Fibroblast of skin of right quadriceps (primary cell): ENCODE measurements at places on chromosomes 4 and X.
A peak's percentile ranks its signal among the peaks of the same experiment; 100 is the strongest.

DNA sequence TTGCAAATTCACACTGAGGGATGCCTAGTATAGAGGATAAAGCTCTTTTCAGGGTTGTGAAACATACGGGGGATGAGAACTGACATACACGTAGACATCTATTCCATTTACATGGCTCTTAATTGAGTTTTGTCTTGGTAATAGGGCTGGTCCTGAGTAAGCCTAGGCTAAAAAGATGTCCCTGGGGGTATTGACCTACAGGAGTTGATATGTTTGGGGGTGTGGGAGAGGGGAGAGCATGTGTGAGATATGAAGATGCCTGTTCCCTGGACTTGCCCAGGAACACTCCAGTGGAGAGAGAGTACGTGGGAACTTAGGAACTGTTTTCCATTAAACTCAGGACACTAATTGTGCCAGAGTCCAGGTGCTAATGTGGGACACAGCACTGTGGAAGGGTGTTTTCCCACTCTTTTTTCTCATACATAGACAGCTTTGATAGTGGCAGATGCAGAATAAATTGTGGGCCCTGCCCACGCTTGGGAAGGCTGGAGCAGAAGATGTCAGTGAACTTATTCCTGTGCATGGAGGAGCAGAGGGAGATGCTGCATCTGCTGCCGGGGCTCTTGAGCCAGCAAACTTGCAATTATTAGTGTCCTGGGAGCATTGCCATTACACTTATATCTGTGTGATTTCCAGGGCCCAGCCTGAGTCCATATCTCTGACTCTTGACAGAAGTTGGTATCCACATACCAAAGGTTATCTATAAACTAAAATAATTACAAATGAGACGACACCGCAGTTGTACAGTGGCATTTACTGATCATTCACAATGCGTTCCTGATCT, 20.7 kb downstream of the SYNPO2 start:
- no peak for DNase-seq

DNA sequence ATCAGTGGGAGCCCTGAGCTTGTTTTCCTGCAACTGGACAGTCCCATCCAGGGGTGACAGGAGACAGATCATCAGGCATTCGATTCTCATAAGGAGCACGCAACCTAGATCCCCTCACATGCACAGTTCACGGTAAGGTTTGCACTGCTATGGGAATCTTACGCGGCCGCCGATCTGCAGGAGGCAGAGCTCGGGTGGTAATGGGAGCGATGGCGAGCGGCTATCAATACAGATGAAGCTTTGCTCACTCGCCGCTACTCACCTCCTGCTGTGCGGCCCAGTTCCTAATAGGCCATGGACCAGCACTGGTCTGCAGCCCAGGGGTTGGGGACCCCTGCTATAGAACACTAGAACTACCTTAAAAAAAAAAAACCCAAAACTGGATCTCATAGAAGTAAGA, 45.4 kb downstream of the ARSD start:
- DNase-seq, result no peak

GRCh38 chrX:9943420-9943819, 23.7 kb upstream of the CLDN34 start:
- no peak for DNase-seq

DNA sequence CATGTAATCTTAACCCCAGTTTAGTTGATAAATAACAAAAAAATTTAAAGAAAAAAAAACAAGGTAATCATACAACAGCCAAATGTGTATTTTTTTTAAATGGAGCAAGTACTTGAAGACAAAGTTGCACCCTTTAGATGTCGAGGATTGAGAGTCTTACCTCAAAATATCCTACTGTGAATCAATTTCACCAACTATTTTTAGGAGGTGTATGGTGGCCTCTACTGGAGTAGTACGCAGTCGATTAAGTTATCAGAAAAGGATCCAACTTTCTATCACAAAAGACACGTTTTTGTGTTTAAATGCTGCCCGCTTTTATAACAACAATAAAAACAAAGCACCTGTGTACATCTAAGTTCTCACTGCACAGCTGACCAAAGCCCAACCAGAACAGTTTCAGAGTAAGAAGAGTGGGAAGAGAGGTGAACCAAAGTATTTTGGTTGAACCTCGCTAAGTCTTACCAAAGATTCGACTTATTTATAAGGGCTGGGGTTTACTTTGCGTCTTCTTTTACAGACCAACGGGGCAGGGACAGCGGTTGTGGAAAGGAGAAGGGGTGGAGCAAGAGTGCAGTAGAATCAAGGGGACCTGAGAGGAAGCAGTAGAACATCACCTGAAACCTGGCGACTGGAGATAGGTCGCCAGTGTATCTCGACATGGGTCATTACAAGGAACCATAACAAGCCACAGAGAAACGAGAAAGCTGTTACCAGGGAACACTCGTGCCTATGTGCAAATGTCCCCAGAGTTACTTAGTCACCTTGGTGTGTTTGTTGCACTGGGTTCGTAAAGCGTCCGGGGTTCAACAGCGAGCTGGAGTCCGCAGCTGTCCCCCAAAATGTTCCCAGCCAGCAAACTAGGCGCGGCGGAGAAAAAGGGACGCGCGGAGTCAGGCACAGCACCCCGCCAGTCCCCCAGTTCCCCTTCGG, 1.1 kb downstream of the RPS6KA6 start:
- DNase-seq, result no peak

GRCh38 chr4:94533405-94534223, 81.9 kb downstream of the PDLIM5 start:
- DNase-seq, result no peak

DNA sequence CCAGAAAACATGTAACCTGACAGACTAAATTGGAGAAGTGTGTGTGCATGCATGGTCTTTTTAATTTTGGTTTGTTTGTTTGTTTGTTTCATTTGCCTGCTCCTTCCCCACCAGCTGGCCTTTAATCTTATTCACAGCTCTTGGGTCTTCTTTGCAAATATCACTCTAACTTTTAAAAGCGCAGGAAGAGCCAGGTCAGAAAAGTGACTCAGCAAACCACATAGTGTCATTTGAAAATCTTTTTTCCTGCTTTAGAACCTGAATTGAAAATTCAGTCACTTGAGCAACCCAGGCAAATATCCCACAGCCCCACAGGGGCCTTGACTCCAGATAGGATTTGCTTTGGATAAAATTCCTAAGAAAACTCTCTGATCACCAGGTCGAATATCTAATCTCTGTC, 4.6 kb downstream of the TMEM255A start:
- DNase-seq, result no peak

GRCh38 chrX:42619068-42619467, 158.9 kb downstream of the PPP1R2C start:
- DNase-seq, result no peak

- DNase-seq, result no peak
Measured at GRCh38 chr4:98179951-98180350, 36.7 kb upstream of the STPG2 start.

DNA sequence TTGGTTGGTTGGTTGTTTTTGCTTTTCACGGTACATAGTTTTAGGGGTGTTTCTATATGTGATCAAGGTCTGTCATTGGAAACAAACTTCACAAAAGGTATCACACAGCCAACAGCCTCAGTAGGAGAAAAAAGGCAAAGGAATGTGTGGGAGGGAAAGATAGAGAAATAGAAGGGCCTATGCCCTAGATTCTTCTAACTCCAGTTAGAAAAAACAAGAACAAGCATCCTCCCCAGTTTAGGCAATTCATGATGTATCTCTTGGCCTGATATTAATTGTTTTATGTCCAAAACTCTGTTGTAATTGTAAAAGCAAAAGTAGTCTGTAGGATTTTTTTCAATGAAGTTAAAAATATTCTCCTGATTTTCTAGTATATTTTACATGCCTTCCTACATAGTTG, 192.4 kb upstream of the EDNRA start:
- DNase-seq, result no peak

DNA sequence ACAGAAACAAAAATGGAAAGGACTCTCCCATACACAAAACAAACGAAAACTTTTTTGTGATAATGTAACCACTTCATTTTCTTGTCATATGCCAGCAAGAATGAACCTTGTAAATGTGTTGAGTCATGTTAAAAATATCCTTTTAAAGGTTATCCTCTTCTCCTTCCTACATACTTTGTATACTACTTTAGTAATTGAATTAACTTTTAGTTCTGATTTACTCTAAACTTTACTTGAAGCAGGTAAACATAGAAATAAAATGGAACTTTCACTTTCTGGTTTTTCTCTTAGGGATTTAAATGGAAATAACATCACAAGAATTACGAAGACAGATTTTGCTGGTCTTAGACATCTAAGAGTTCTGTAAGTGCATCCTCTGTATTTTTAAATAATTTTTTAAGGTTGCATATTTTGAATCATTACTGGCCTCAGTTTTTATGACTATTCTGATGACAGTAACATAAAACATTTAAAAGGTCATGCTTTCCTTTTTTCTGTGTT, 4.7 kb downstream of the SLIT2 start:
- DNase-seq, result peak; percentile 20

GRCh38 chr4:138188406-138189084, 53.6 kb downstream of the SLC7A11 start:
- DNase-seq, result peak; percentile 13

DNA sequence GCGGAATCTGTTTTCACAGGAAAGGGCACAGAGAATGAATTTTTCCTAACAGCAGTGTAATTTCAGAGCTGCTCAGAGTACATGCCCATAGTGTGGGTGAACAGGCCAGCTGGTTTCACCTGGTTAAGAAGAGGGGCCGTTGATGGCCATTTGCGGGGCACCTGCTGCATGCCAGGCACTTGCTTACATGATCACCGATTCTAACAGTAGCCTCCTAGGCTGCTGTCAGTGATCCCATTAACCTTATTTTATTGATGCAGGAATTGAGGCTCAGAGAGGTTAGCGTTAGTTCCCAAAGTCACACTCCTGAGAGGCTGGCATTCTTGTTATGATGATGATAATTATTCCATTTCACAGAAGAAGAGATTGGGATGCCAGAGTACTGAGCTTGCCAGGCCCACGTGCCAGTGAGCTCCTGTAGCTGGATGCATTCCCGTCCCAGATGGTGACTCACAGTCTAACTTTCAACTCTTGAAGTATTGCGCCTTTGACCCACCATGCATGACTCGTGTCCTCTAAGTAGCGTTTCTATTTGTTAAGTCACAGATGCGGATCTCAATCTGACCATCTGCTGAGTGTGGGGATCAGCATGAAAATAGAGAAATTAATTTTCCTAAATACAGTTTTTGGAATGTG, 76.5 kb downstream of the PSAPL1 start:
- DNase-seq, result peak; percentile 87

DNA sequence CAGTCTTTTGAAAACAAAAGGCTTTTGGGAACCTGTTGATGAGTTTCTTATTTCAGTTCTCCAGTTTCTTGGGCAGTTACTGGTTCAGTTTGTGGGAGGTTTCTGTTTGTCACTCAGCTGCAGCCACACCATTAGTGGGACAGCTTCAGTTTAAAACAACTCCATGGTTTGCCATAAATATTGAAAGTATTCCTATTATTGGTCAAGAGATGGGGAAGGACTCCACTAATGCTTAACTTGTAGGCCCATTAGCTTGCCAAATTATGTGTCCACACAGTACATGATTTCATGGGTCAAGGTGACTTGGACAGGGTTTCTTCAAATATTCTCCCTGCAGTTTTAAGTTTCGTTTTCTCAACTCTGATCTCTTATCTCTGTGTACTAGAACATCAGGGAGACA, 15.5 kb upstream of the ASIC5 start:
- DNase-seq, result no peak

DNA sequence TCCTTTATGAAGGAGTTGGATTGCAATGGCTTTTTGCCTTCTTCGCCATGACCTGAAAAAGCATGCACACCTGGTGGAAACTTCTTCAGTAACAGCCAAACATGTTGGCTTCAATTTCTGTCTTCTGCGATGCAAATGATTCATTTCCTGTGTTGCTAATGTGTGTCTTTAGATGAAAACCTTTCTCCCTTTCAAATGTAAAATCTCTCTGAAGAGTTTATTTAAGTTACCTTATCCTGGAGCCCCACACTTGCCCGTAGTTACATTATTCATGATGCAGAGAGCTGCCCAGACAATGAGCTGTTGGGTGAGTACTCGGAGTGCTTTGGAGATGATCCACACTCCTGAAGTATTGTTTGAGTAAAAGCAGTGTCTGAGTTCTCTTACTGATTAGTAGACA, 1100.9 kb downstream of the RPA4 start:
- no peak for DNase-seq

- DNase-seq, result no peak
Measured at GRCh38 chr4:86184901-86185285, 175.0 kb downstream of the MAPK10 start.

GRCh38 chr4:161254375-161254774, 909.4 kb downstream of the FSTL5 start:
- no peak for DNase-seq
